ENCODE measurements at places on chromosomes 2 and 18. TPM values are rescaled to one million over a fixed set of nuclear protein-coding genes. Genes with fewer than 3 reads are reported as not detected.

DNA sequence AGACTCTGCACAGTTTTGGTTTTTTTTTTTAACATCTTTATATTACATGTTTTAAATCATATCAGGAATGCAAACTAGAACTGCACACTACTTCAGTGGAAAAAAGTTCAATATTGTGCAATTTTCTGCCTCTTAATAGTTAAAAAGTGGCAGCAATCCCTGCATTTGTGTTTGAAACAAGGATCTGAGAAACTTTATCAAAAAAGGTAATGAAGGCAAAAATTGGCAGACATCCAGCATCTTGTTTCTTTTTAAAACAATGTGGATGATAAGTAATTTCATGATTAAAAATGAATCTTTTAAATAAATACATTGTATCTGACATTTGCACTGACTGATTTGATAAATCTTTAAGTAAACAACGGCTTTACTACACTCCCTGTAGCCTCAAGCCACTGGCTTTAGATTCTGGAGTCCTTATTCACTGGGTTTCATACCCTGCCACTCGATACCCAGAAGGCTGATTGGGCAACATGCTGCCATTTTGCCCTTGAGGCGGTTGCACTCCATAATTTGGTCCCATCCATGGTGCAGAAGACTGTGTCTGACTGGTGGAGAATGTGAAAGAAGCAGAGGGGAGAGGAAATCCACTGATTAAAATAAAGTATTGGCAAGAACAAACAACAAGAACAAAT is 21.6 kb upstream of the C2orf42 start:
- no peak for DNase-seq

- DNase-seq, result no peak
These were observed 33.2 kb upstream of the FHOD3 start for GRCh38 chr18:36264283-36264682.

DNA sequence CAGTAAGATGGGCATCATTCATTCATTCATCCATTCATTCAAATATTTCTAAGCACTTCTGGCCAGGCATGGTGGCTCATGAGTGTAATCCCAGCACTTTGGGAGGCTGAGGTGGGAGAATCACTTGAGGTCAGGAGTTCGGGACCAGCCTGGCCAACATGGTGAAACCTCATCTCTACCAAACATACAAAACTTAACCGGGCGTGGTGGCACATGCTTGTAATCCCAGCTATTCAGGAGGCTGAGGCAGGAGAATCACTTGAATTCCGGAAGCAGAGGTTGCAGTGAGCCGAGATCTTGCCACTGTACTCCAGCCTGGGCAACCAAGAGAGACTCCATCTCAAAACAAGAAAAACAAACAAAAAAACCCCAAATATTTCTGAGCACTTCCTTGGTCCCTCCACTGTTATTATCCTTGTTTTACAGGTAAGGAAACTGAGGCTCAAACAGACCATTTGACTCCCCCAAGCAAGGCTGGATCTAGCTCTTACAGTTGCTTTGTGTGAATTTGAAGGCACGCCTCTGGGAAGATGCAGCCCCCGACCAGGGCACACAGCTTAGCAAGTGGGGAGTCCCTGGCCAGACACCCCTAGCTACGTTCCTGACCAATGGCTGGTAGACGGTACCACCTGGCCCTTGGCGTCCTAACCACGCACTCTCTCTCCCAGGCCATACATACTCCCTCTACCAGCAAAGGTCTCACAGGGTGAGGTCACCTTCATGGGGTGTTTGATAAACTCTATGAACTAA is 50.6 kb upstream of the ODC1 start:
- no peak for DNase-seq

DNA sequence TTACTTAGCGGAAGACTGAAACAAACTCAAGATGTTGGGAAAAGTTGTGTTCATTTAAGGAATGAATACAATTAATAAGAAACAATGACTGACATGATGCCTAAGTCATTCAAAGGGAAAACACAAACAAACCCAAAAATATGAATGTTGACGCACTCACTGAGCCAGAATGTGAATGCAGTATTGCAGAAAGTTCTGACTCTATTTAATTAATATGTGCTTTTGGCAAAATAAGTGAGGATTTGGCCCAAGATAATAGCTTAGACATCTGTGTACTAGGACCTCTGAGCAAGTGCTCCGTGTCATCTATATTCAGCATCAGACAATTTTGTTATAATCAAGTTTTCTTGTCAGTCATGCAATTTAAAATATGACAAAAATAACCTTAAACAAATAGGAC is 1138.8 kb upstream of the NXPH2 start:
- DNase-seq, result no peak

DNA sequence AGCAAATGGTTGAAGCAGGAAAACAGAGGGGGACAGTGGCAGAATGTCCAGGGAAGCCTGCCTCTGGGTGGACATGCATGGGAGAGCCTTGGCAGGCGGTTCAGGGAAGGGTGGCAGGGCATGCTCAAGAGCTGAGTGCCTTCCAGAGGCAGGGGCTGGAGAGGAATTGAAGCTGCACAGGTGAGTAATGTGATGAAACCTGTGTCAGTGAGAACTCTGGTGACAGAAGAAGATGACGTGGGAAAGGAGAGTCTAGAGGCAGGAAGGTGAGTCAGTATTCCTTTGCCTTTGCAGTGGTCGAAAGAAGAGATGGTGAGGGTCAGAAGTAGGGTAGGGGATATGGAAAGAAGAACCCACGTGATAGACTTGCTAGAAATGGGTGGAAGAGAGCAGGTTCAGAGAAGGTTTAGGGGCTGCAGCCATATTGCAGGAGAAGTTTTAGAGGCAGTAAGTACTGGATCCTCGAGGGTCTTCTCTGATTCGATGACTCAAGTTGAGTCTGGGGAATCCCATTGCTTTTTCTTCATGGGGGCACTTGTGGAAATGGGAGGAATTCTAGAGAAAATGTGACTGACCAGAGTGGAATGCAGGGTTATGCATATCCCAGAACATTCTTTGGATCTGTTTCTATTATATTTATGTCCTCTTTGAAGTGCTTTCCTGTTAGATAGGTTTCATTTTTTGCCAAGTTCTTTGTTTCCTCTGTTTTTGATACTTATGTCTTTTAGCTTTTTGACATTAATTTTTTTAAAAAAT is 37.4 kb downstream of the TMEM87B start:
- DNase-seq, result no peak

DNA sequence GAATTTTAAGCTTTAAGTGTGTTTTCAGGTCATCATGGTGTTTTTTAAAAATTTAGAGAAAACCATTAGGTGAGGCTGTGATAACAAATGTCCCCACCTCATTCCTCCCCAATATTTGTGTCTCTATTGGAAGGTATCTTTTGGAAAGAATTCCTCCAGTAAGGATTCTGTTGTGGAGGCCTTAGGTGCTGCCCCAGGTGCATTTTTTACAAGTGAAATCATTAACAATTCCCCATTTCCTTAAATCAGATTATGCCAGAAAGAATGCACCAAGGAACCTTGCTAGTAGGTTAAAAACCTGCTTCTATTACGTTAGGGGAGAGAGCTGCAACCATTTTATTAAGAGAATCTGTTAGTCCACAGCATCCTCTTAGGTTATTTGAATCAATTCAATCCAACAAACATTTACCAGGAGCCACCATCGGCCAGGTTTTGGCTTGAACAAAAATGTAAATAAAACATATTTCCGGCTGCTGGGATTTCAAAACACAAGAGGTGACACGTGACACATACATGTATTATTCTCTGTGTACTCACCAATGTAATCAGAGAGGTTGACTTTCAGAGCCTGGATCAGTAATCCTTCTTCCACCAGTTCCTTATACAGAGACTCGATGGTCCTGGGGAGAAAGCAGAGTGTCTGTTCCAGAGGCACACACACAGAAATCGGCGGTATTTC is 112.5 kb upstream of the ASB18 start:
- DNase-seq, result no peak

DNA sequence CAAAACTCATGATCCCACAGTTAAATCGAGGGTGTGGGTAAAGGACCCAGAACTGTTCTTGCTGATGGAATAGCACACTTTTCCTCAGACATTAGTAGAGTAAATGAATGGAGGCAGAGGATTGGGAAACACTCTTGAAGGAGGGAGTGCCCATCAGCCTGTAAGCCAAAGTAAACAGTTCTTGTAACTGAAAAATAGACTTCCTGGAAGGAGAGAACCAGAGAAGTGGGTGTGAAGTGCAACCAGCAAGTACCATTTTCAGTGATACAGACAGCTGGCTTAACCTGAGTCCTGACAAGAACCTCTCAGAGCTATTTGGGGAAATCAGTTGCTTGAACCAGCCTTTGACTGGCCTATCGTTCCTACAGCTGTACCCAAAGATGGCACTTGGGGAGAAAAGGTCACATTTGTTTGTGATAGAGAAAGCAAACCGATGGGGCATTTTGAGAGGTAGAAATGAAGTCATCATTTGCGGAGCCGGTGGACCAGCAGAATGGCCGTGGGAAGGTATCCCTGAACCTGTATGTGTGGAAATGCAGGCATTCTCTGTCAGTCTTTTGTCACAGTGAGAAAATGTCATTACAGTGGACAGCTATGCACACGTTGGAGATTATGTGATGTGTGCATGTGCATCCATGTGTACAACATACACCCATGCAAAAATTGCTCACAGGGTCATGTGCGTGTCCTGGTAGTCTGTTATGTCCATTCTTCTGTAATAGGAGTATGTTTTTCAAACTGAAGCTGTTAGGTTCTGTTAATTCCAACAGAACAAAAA is 17.8 kb downstream of the CRIM1 start:
- no peak for DNase-seq

DNA sequence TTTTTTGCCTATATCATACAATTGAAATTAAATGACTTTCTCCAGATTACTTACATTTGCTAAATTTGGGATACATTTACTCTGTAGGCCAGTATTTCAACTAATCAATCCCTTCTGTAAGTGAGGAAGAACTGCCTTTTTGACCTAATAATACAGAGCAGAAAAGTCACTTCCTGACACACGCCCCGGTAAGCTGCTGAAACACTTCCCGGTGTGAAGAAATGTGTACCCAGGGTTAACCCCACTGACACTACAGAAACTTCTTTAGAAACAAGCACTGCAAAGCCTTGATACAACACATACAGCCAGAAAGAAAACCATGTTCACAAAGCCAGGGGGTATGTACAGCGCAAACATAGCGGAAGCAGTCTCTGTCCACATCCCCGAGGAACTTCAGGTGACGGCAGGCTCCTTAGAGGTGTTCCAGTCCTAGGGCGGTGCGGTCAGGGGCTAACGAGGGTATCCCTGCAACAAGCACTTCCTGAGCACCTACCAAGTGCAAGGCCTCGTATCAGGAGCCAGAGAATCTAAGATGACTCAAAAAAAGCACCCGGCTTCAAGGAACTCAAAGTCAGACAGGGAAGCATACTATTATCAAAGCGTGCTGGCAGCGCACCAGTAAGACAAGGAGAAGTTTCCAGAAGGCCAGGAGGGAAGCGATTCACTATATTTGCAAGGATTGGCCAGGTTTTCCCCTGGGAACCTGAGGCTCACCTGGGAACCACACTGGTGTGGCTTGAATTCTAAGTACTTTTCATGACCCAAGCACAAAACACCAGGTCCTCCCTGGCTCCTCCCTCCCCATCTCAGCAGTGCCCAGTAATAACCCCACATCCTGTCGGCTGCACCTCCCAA is 46.6 kb downstream of the ZNF516 start:
- DNase-seq, result no peak

The CLEC4F gene
- total RNA-seq, result 0.17 TPM

Measured in mucosa of gallbladder (tissue), 1 donor.